ENCODE measurements at places on chromosomes 13 and 19.
A peak's percentile ranks its signal among the peaks of the same experiment; 100 is the strongest.

GRCh38 chr19:30132343-30133075, 190.5 kb downstream of the URI1 start:
- no peak for DNase-seq

- peak; percentile 61 for DNase-seq
Observed at GRCh38 chr19:41530761-41531301, 45.1 kb upstream of the CEACAM21 start.

DNA sequence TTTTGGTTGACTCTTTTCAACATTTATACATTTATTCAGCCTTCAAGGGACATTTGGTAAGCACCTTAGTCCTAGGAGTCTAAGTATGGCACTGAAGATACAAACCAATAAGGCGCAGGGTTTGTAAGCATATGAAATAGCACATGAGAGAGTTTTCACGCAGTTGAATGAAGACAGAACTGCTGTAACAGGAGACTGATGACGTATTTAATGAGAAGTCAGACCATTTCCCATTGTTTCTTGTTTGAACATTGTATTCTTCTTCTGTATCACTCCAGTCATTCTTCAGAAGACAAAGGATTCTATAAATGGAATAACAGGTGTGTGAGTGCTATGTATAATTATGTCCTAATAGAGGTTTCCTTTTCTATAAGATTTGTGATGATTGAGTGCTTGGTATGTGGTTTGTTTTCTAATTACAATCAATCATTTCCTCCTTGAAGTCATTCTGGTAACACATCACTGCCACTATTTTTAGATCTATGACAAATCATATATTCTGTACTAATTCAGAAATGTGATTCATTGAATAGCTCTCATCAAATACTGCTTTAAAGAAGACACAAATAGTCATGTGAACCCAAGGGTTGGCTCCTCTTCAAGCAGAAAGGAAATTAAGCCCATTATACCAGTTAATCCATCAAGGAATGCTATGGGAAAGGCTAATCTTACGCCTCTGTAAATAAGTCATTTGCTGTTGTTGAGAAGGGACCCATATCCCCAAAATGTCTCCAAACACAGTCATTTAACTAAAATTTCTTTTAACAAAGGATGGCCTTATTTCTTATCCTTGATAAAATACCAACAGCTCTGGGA, 222.8 kb upstream of the NBEA start:
- DNase-seq = peak; percentile 7

DNA sequence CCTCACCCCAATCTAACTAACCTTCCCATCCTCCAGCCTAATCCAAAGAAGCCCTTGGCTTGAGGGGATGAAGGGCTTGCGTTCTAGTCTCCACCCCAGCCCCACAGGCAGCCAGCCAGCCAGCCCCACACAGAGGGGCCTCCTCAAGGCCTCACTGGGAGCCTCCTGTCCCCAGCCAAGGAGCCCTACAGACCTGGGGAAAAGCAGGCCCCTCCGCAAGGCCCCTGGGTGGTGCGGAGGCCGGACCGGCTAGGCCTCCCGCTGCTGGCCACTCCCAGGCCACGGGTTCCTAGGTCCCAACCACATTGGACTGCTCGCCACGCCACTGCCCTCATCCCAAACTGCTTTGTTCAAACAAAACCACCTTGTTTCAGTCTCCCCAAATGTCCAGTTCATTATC, 78.0 kb downstream of the ZIC5 start:
- no peak for DNase-seq

GRCh38 chr13:59680429-59681024, 483.2 kb downstream of the DIAPH3 start:
- DNase-seq = peak; percentile 78

DNA sequence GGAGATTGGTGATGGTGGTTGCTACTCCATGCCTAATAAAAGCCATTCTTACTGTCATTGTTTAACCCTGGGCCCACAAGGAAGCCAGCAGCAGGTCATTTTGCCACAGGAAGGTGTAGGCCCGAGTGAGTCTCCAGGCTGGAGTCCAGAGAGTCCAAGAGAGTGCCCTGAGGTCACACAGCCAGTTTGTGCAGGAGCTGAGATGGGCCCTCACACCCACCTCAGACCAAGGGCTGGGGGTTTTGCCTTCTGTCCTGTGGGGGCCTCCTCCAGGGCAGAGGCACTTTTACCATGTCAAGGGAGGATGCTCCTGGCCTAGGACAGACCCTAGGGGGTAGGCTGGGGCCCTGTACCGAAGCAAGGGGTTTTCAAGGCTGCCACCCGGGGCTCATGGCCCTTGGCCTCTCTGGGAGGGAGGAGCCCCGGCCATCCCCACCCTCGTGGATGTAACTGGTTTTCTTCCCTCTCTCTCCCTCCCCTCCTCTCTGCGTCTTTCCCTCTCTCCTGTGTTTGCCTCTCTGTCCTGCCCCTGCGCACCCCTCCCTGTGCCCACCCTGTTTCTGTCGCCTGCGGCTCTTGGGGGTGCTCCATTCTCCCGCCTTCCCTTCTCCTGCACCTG, 8.0 kb downstream of the CYTH2 start:
- DNase-seq = no peak

DNA sequence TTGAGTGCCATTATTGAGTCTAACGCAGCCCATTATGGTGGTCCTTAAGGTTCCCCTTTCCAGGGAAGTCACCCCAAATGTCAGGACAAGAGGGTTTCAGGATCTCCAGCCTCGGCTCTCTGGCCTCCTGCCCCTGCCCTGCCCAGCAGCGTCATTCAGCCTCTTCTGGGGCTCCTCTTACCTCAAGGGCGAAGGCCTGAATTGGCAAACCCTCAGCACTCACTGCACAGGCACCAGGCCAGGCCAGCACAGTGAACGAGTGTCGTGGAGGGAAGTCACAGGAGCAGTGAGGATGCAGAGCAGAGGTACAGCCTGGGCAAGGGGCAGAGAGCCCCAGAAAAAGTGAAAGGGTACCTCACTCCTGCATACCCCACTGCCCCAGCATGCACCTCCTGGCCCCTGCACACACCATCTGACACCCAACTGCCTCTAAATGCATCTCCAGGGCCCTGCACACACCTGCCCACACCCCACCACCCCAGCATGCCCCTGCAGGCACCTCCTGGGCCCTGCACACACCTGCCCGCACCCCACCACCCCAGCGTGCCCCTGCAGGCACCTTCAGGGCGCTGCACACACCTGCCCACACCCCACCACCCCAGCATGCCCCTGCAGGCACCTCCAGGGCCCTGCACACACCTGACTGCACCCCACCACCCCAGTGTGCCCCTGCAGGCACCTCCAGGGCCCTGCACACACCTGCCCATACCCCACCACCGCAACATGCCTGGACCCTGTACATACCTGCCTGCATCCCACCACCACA, 19.8 kb downstream of the SLC25A42 start:
- DNase-seq = no peak

DNA sequence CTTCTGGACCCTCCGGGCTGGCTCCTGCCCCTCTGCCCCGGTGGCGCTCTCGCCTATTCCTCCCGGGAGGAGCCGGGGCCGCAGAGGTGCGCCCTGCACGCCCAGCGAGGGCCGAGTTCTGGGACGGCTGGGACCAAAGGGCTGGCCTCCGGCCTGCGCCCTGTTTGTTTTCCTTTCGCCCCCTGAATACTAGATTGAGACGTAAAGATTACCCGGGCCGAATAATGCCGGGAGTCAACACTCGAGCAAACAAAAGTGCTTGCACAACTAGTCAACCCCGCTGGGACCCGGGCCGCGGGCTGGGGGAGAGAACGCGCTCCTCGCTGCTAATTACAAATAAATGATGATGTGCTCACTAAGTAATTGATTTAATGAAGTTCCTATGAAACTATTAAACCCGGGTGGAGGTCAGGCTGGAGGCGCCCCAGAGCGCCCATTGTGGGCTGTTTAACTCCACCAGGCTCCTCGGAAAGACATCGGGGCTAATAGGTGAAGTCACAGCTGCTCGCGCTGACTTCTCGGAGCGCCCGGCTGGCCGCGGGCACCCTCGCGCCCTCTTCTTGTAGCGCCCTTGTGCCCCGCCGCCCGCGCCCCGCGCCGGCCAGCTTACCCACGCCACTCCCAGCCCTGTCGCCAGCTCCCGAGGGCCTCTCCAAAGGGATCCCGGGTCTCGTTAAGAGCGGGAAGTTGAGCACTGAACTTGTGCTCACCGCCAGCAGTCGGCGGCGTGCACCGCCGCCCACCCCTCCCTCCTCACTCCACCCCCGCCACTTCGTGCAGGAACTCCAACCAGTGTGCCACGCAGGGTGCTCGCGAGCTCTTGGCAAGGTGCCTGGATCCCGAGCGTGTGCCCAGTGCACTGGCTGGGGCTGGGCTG, 14.9 kb downstream of the ZIC5 start:
- peak; percentile 78 for DNase-seq

GRCh38 chr13:29954082-29955028, 103.9 kb upstream of the UBL3 start:
- DNase-seq = no peak

GRCh38 chr13:73782450-73783449, 351.5 kb downstream of the KLF12 start:
- no peak for DNase-seq

DNA sequence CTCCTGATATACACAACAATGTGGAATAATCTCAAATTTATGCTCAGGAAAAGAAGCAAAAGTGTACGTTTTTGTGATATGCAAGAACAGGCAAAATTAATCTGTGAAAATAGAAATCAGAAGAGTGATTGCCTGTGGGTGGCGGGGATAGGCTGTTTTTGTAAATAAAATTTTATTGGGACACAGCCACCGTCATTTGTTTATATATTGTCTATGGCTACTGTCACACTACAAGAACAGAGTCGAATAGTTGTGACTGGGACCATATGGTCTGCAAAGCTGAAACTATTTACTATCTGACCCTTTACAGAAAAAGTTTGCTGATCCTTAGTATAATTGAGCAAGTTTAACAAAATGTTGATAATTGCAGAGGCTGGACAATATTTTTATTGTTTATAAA, 269.5 kb upstream of the HTR2A start:
- no peak for DNase-seq

DNA sequence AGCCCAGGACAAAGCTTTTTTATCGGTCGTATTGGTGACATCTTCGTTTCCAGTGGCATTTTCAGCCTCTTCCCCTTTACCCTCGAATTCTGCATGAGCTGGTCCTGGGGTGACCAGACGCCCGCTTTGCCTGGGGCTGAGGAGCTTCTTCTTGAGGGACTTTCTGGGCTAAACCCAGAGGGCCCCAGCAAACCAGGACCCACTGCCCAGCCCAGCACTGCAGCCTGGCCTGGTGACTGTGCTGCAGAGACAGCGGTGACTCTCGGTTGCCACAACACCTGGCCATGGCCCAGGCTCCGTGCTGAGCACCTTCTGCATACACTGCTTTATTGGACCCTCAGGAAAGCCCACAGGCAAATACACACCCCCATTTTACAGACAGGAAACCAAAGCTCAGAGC, 21.0 kb downstream of the SPACA7 start:
- no peak for DNase-seq

- peak; percentile 36 for DNase-seq
Observed at GRCh38 chr13:110382229-110382628, 75.1 kb downstream of the COL4A2 start.

DNA sequence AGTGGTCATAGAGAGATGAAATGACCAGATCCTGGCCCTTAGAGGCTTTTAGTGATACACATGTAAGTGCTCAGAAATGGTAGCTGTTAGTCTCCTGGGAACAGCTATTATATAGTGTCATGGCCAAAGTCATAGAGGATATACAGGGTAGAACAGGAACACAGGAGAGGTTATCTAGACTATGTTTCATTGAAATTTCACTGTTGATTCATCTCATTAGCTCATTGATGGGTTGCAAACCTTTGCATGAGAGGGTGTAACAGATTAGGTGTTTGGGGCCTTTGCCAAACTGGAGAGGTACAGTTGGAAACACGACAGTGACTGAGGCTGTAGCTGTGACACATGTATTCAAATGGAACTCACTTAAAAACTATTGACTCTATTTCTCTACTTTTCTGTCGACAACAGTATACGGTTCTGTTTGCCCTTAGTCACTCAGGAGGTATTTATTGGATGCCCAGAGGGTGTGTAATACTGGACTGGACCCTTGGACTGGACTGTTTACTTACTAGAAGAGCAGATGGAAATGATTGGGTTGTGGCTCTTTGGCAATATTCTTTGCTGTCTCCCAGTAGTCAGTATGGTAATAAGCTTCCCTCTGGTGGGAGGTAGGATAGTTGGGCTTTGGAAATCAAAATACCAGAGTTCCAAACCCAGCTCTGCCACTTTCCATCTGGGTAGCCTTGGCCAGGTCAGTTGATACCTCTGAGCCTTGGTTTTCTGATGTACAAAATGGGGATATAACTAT, 29.8 kb downstream of the ARHGAP35 start:
- DNase-seq = no peak

- DNase-seq = peak; percentile 64
Observed at GRCh38 chr19:41997121-41997850, 3.3 kb upstream of the ATP1A3 start.

DNA sequence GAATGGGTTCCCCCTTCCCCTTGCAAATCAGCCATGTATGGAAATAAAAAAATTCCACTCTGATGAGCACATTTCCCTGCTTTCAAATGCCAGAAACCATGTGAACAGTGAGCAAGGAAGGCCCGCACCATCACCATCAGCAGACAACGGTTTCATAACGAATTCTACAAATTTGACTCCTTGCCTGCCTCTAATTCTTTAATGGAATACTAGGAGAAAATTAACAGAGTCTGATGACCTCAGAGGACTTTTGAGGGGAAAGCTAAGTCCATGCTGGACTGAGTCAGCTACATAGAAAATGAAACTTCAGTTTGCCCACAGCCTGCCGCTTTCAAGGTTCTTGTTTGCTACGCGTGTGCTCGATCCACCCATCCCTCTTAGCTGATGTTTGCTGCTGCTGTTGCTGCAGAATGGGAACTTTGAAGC, 46.7 kb upstream of the KL start:
- peak; percentile 25 for DNase-seq

DNA sequence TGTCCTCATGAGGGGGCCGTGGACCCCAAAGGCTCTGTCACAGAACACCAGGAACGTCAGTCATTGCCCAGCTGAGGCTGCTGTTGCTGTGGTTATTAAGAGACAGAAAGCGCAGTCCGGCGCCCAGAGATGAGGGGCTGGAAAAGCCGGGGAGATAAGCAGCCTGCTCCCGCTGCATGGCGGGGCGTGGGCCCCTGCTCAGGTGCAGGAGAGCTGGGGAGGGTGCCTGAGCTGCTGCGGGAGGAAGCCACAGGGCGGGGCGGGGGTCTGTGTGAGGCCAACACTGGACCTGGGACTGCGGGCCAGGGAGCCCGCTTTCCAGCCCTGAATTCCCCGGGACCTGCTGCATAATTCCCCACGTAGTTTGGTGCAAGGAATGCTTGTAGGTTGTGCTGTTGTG, 11.3 kb downstream of the SOX1 start:
- DNase-seq = no peak

GRCh38 chr19:720345-721160, 11.8 kb downstream of the PALM start:
- no peak for DNase-seq

- DNase-seq = peak; percentile 17
Observed at GRCh38 chr13:83350569-83350968, 531.7 kb downstream of the SLITRK1 start.

GRCh38 chr13:112680741-112681360, 9.0 kb upstream of the ATP11A start:
- no peak for DNase-seq

Measured in A673 (cell line).